ENCODE measurements at places on chromosomes 1 and 21. TPM values are rescaled to one million over a fixed set of nuclear protein-coding genes. Genes with fewer than 3 reads are reported as not detected.

Gene TSPAN2
- 0.66 TPM for total RNA-seq

DNA sequence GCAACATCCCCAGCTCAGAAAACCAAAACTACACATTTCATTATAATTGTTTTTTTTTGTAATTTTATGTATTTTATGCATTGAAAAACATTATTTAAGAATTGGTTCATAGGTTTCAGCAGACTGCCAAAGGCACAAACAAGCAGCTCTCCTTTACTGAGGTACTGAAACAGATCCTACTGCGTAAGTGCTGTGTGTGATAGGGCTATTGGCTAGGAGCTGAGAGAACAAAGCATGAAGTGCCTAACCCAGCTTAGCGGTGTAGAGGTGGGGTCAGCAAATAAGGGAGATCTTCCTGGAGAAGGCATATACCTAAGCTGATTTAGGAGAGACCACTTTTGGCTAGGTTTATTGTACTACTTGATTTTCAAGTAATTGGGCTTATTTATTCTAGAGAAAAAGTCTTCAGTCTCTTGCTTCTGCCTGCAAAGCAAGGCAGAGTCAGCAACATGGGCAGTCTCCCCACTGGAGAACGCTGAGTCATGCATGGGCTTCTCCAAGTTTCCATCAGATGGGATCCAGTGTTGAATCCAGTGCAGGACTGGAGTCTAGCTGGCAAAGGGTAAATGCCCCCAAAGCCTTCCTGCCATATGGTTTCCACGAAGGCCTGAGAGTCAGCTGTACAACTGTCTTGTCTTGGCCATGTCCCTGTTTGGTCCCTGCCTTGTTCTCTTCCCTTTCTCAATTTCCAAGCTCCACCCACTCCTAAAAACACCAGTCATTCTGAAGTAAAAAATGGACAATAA is 18.0 kb upstream of the YTHDF2 start:
- DNase-seq = peak; percentile 49
- no peaks in the 10 kb centered on the region for H3K27me3 ChIP-seq
- no peak overlapping the region for H3K4me3 ChIP-seq
- peaks cover 3% of the 10 kb centered on the region for H3K36me3 ChIP-seq
- peaks cover 2% of the 10 kb centered on the region for H3K4me1 ChIP-seq

DNA sequence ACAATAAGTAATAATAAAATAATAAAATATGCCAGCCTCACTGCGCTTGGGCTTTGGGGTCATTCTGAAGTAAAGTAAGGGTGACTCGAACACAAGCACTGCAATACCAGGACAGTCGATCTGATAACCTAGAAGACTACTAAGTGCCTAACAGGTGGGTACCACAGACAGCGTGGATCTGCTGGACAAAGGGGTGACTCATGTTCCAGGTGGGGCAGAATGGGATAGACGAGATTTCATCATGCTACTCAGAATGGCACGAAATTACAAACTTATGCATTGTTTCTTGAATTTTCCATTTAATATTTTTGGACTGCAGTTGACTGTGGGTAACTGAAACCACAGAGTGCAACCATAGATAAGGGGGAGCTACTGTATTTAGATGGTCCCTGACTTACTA is 221.1 kb upstream of the GREM2 start:
- DNase-seq = peak; percentile 17
- H3K4me1 ChIP-seq = no peaks in the 10 kb centered on the region
- no peak overlapping the region for H3K4me3 ChIP-seq
- H3K27ac ChIP-seq = no peak overlapping the region
- H3K36me3 ChIP-seq = no peaks in the 10 kb centered on the region

Gene CLDN17
- total RNA-seq = not detected

DNA sequence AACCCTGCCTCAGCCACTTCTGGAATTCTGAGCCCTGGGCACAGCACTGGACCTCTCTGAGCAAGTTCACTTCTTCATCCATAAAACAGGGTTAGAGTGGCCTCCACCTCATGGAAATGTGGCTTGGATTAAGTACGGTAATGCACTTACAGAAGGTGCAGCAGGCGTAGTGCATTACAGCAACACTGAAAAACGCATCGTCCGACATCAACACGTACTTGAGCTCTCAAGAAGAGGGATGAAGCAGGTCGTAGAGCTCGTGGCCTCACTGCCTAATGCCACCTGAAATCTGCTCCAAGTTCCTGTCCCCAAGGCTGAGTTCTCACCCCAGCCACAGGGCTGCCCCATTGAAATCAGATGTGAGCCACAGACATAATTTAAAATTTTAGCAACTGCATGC is 650.1 kb downstream of the NPHP4 start:
- no peaks in the 10 kb centered on the region for H3K27me3 ChIP-seq
- DNase-seq = no peak
- H3K27ac ChIP-seq = no peak overlapping the region
- H3K36me3 ChIP-seq = no peaks in the 10 kb centered on the region

- H3K4me3 ChIP-seq = no peak overlapping the region
- H3K4me1 ChIP-seq = no peaks in the 10 kb centered on the region
- no peak for DNase-seq
- H3K27ac ChIP-seq = no peak overlapping the region
- peaks cover 45% of the 10 kb centered on the region for H3K36me3 ChIP-seq
- no peaks in the 10 kb centered on the region for H3K27me3 ChIP-seq
These were observed 23.9 kb downstream of the FTCD start for GRCh38 chr21:46131588-46131837.

- H3K4me1 ChIP-seq = peaks cover 20% of the 10 kb centered on the region
- peak; percentile 56 for DNase-seq
- H3K27me3 ChIP-seq = no peaks in the 10 kb centered on the region
- H3K27ac ChIP-seq = peak overlapping the region; percentile 91
These were observed 978 bp downstream of the SLC39A1 start for GRCh38 chr1:153962088-153963029.

DNA sequence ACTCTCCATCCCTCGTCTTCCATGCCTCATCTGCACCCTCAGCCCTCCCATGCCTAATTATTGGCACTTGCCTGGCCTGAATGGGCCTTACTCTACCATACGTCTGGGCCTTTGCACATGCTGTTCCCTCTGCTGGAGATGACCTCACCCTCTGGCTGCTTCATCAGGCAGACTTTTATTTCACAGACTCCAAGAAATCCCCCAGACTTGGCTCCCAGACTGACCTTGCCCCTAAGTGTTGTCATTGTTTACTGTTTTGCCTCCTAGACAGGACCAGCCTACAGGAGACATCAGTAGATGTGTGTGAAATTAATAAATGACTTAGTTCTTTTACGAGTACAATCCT is 5.2 kb upstream of the AHDC1 start:
- DNase-seq = no peak
- peaks cover 25% of the 10 kb centered on the region for H3K27me3 ChIP-seq
- no peak overlapping the region for H3K27ac ChIP-seq

- H3K27me3 ChIP-seq = no peaks in the 10 kb centered on the region
- H3K36me3 ChIP-seq = no peaks in the 10 kb centered on the region
- no peak overlapping the region for H3K27ac ChIP-seq
- DNase-seq = no peak
These were observed 25.9 kb upstream of the EPS8L3 start for GRCh38 chr1:109789551-109790180.

Gene KRTAP19-1
- total RNA-seq = not detected

GRCh38 chr1:224736619-224737352 is 120.7 kb downstream of the CNIH3 start:
- DNase-seq = peak; percentile 75
- peaks cover 2% of the 10 kb centered on the region for H3K36me3 ChIP-seq
- no peak overlapping the region for H3K4me3 ChIP-seq

DNA sequence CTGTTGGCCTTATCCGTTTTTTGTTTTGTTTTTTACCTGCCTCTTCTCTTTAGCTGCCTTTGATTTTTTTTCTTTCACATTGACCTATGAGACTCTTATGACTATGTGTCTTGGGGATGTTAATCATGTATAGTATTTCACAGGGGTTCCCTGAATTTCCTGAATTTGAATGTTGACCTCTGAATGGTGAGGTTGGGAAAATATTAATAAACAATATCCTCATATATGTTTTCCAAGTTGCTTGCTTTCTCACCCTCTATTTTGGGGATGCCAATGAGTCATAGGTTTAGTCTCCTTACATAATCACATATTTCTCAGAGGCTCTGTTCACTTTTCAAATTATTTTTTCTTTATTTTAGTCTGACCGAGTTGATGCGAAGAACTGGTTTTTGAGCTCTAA is 29.6 kb downstream of the GBP5 start:
- H3K36me3 ChIP-seq = no peaks in the 10 kb centered on the region
- H3K27ac ChIP-seq = no peak overlapping the region
- no peaks in the 10 kb centered on the region for H3K4me1 ChIP-seq
- no peak for DNase-seq
- no peaks in the 10 kb centered on the region for H3K27me3 ChIP-seq
- no peak overlapping the region for H3K4me3 ChIP-seq

Gene HS2ST1
- 24.7 TPM for total RNA-seq

Gene ZNF496
- 17.7 TPM for total RNA-seq

GRCh38 chr1:2255420-2256369 is 27.6 kb downstream of the SKI start:
- DNase-seq = peak; percentile 71
- H3K4me1 ChIP-seq = no peaks in the 10 kb centered on the region
- H3K27me3 ChIP-seq = no peaks in the 10 kb centered on the region

GRCh38 chr1:237482777-237483176 is 407.9 kb downstream of the ZP4 start:
- no peaks in the 10 kb centered on the region for H3K36me3 ChIP-seq
- H3K4me3 ChIP-seq = no peak overlapping the region
- H3K27me3 ChIP-seq = no peaks in the 10 kb centered on the region
- no peaks in the 10 kb centered on the region for H3K4me1 ChIP-seq
- DNase-seq = no peak
- no peak overlapping the region for H3K27ac ChIP-seq
